ENCODE measurements at places on chromosomes 1 and 21.

DNA sequence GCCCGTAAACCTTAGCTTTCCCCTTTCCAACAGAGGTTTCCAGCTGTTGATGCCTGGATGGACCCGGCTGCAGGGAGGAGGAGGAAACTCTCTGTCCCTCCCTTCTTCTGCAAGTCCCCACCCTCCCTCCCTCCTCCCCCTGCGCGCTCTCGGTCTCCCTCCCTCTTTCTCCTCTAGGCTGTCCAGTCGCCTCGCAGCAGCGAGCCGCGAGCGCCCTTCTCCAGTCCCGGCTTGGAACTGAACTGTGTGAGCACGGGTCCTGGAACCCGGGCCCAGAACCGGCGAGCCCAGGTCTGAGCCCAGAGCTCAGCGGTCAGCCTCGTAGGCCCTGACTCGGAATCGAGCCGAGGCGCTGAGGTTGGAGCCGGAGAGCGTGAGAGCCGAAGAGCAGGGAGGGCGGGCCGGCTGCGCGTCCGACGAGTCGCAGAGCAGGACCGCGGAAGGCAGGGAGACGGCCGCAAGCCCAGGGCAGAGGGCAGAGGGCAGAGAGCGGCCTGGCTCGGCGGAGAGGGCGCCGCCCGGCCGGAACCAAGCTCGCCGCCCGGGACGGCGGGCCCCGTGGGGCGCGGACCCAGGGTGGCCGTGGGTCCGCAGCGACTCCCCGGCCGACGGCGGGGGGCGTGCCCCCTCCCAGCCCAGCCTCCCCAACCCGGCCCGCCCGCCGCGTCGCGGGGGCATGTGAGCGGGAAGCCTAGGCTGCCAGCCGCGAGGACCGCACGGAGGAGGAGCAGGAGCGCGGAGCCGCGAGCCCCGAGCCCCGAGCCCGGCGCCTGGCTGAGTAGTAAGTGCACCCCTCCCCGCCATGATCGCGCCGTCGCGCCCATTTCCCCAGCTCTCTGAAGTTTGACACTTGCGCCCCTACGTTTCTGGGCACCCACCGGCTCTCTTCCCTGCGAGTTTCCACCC, at the start of gene SOX13:
TSS of gene SOX13 (plus strand) at position 185 of the 906 bp plus-strand sequence. CDS start 39,801 bp downstream, outside the sequence.
- DNase-seq = peak; percentile 92

- DNase-seq = no peak
Observed at GRCh38 chr1:84570436-84571149, 3.6 kb downstream of the CTBS start.

- DNase-seq = peak; percentile 4
Observed at GRCh38 chr21:45941717-45942546, 39.6 kb upstream of the COL6A1 start.

- DNase-seq = no peak
Observed at GRCh38 chr1:90347366-90347765, 352.5 kb downstream of the ZNF326 start.

GRCh38 chr1:10727751-10728232, 68.7 kb downstream of the CASZ1 start:
- DNase-seq = no peak

DNA sequence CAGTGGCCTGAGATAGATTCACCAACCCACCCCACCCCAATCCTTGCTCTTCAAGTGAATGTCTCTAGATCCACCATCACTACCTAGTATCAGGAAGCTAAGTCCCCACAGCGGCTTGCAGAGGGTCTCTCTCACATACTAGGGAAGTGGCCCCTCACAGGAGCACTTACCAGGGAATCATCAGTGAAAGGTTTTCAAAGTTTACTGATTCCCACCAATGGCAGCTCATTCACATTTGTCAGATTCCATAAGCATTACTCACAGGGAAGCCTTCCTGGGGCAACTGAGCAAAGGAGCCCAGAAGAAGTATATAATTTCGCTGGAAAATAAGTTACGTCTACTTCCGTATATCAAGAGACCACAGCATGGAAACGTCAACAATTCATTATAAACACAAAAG, 120.8 kb downstream of the GREM2 start:
- no peak for DNase-seq

DNA sequence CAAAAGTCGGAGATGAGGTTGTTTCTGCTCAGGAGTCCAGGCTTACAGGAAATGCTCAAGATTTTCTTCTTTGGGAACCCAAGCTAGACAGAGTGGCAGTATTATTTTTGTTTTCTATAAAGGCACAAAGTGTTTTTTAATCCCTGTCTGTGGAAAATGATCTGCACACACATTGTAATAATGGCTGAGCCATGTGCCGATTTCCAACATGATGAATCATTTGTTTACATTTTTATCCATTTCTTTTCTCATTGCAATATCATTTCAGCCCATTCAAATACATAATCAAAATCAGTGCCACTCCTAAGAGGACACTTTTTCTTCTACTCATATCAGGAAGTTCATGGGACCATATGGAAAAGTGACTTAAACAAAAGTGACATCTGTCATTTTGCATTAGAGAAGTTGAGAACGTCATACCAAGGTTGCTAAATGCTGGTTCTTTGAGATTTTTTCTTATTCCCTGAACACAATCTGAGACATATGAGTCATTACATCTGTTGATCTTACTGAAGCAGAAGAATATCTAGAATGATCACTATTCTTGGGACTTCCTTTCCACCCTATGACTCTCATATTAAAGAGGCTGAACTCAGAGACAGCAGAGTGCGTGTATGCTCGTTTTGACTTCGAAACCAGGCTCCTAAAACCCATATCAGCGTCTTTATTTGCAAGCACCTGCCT, 44.9 kb downstream of the ACTA1 start:
- no peak for DNase-seq

DNA sequence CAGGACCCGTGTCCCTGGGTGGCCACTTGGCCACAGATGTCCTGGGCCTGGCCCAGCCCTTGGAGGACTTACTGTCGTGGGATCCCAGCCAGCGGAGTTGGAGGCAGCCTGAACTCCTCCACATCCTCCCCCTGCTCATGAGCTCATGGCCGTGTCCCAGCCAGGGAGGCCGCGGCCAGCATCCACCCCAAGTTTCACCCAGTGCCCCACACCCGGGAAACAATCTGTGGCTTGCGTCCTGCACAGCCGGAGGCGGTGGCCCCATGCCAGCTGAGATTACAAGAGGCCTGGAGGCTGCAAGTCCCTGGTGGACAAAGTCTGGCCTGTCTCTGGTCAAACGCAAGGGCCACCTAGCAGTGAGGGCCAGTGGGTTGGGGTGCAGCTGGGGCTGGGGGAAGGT, 27.5 kb upstream of the TMEM52 start:
- DNase-seq = no peak
